ENCODE measurements at places on chromosomes 5 and 9.

DNA sequence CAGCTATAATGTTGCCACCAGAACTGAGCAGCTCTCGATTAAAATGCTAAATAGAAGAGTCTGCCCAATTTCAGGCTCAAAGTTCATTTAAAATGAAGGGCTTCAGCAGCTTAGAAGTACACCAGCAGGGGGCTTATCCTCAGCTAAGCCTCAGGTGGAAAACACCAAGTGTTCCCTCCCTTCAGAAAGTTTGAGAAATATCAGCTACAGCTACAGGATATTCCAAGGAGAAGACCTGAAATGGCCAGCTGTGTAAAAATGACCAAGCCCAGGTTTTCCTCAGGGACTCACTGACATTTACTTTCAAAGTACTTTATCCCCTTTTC, 395.4 kb downstream of the DTWD2 start:
- no peak for DNase-seq

GRCh38 chr9:78613006-78613405, 316.1 kb downstream of the PSAT1 start:
- no peak for DNase-seq

DNA sequence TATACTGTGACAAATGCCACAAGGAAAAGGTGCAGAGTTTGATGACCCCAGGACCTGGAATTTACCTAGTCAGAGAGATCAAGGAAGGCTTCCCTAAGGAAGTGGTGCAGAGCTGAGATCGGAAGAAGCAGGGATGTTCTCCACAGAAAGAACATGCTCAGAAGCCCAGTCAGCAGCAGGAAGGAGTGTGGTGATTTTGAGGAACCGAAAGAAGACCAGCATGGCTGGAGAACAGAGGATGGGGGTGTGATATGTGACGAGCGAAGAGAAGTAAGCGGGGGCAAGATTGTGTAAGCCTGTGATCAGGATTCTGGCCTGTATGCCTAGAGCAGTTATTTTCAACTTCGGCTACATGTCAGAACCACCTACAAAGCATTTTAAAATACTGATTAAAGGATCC, 18.7 kb upstream of the PIK3R1 start:
- peak; percentile 72 for DNase-seq

- DNase-seq, result no peak
These were observed 98.0 kb downstream of the ARL15 start for GRCh38 chr5:54212331-54212730.

- no peak for DNase-seq
These were observed 25.2 kb upstream of the SYNPO start for GRCh38 chr5:150615141-150615699.

- DNase-seq, result no peak
These were observed 16.5 kb downstream of the CSF2 start for GRCh38 chr5:132090107-132090506.

DNA sequence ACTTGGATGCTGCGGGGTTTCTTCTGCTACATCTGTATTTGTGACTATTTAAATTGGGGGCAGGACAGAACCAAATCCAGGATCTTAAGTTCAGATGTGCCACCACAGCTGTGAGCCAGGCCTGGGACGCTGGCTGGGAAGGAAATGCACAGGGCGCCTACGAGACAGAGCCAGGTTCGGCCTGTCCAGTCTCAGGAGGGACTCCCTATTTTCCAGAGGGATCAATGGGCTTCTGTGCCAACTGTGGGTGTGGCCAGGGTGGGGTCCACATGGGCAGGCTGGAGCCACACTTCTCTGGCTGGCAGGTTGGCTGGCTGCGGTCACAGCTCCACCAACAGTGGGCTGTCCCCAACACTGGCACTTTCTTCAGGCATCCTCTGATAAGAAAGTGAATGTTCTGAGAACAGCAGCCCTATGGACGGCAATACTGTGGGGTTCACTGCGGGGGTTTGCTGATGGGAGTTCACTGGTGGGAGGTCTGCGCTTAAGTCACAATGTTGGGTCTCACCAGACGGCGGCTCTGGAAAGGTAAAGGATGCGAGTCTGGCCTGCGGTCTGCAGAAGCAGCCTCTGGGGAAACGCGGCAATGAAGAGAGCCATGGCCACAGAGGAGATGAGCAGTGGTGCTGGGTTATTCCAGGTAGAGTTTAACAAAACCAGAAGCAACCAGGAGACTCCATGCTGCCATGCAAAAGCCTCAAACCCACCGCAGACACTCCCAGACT, 78.1 kb downstream of the DAP start:
- DNase-seq, result no peak

GRCh38 chr9:18238752-18239447, 235.1 kb upstream of the ADAMTSL1 start:
- no peak for DNase-seq

GRCh38 chr9:2466703-2467102, 154.9 kb upstream of the VLDLR start:
- DNase-seq, result no peak

DNA sequence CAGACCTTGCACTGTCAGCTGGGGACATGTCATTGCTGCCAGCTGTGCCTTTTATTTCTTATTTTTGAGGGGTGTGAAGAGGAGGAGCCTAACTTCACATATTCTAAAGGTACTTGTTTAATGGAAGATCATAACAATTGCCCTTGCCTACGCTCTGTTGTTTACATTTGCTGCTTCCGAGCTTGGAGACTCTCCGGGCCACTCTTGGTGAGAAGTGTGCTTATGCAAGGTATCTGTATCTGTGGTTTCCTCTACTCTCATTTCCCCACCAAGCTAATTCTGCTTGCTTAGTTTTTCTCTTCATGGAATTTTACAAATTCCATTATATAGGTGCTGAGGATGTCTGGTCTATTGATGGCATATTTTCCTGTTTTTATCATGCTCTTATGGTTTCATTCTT, 105.3 kb downstream of the RASGRF2 start:
- DNase-seq, result no peak

DNA sequence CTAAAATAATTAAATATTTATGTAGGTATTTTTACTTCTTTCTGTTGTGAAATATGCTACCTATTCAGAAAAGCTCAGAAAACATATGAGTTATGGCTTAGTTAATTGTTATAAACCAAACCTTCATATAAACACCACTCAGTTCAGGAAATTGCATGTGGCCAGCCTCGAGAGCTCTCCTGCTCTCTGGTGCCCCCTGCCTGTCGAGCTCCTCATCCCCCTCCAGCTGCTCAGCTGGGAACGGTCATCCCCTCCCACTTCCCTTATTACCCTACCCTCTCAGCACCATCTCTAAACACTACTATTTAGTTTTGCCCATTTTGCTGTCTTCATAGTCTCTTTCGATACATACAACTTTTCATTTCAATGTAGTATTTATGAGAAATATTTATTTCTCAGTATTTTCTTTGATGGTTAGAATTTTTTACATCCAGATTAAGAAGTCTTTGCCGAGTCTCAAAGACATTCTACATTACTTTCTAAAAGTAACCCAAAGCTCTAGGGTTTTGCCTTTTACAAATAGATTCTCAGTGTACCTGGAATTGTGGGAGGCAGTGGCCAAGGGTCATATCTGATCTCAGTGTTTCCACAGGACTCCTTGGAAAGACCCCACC, 51.2 kb upstream of the SEMA4D start:
- DNase-seq, result peak; percentile 89

DNA sequence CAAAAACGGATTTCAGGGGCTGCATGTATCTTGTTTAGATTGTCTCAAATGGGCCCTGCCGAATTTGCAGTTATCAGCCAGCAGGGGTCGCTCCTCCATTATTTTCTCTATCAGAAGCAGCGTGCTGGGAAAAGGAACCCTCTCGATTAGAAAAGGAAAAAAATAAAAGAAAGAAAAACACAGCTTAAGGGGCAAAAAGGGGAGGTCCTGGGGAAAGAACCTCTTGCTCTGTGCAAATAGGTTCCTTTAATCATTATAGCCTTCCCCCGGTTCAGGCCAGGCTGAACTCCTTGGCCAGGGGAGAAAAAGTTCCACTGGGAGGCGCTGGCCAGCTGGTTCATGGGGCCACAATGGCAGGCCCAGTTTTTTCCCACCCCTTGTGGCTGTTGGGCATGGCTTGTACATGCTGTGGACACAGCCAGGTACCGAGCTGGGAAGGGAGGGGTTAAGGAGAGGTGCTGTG, 25.0 kb upstream of the CAPSL start:
- DNase-seq, result no peak

- no peak for DNase-seq
These were observed 33.9 kb upstream of the AOPEP start for GRCh38 chr9:94692601-94693000.

DNA sequence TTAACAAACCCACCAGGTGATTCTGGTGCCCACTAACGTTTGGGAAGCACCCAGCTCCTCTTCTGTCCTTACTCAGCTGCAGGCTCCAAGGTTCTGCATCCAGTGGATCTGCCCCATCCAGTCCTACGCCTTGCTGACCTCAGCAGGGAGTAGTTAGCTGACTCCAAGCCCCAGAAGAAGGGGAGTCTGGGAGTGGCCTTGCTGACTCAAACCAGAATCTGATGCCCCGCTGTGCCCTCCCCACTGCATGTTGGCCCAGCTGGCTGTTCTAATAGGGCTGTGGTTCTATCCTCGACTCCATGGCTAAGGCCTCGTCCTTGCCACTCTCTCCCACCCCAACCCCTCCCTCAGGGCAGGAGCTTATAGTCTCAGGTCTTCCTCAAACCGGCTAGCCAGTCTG, 136.3 kb downstream of the TTLL11 start:
- DNase-seq, result no peak

- DNase-seq, result no peak
These were observed 349.3 kb upstream of the ACTBL2 start for GRCh38 chr5:57831932-57832331.

DNA sequence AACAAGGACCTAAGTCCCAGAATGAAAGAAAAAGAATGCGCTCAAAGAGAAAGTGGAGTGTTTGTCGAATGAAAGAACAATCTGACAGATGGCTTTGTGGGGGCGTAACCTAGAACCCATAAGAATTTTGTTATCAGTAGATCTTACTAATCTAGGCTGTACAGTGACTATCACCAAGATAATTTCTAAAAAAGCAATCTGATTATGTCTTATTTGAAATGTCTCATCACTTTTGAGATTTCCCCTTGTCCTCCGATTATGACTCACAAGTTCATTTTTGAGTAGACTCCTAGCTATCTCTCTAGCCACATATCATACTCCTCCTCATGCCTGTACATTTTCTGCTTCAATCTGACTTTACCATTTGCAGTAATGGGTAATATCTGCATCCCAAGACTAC, 135.6 kb upstream of the SMARCA2 start:
- peak; percentile 35 for DNase-seq

GRCh38 chr9:77021291-77021894, 1.9 kb downstream of the FOXB2 start:
- no peak for DNase-seq

DNA sequence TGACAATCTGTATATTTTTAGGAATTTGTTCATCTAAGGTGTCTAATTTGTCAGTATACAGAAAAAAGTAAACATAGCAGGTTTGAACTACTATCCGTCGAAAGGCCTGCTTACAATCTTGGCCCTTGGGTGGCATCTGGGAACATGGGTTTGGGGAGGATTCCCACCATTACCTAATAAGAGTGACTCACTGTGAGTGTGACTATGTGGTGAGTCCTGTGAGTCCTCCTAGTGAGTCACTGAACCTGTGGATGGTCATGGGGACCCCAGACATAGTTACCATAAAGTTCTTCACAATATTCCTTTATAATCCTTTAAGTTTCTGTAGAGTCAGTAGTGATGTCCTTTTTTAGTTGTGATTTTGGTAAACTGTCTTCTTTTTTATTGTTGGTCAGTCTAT, 37.0 kb downstream of the RNF130 start:
- DNase-seq, result no peak

DNA sequence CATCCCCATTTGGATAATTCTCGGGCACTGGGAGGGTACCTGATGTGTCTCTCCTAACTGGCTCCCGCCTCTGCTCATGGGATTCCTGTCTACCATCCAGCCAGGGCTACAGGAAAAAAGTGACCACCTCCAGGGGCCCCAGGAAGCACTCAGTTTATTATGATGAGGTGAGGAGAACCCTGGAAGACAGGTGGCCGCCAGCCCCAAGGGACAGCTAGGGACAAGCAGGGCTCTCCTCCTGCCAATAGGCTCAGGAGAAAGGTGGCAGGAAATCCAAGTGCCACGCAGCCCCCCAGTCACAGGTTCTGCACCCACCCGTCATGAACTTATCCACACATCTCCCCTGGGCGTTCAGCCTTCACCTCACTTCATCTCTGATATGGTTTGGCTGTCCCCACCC, 61.5 kb upstream of the ZNF354A start:
- no peak for DNase-seq

DNA sequence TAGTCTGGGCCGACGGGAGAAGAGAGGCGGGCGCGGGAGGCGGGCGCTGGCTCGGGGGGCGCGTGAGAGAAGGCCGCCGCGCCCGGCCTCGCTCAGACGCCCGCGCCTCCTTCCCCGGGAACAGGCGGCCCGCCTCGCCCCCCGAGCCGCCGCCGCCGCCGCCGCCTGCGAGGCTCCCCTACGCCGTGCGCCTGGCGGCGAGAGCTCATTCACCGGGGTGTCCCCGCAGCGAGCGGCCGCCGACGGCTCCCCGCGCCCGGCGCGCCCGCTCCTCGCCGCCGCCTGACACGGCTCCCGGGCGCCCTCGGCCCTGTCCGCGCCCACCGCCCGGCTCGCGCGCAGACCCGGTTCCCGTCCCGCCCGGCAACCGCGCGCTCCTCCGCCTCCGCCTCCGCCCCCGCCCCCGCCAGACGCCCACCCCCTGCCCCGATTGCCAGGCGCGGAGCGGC, at the start of gene GNAQ:
GNAQ (minus strand) TSS at position 368 of the 449 bp plus-strand sequence. CDS start 576 bp downstream, outside the sequence.
- peak; percentile 9 for DNase-seq

- DNase-seq, result no peak
These were observed 51.9 kb downstream of the IPPK start for GRCh38 chr9:92617951-92618510.

GRCh38 chr5:72947498-72947897, 8.3 kb upstream of the FCHO2 start:
- no peak for DNase-seq

- no peak for DNase-seq
These were observed 12.4 kb upstream of the RALGPS1 start for GRCh38 chr9:126902210-126902609.

DNA sequence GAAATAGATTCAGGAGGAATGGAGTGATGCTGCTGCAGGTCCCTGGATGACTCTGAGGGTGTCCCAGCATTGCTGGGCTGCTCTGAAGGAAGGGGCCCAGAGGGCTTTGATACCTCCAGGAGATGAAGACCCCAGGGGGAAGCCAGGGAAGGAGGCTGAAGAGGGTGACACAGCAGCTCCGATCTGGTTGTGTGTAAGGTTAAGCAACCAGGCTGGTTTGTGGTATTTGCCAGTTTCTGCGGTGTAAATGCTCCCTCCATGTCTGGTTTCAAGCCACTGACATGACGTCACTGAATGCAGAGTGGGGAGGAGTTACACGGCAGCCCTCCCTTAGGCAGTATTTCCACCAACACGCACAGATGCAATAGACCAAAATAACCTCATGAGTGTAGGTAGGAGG, 40.0 kb upstream of the ORM1 start:
- no peak for DNase-seq

DNA sequence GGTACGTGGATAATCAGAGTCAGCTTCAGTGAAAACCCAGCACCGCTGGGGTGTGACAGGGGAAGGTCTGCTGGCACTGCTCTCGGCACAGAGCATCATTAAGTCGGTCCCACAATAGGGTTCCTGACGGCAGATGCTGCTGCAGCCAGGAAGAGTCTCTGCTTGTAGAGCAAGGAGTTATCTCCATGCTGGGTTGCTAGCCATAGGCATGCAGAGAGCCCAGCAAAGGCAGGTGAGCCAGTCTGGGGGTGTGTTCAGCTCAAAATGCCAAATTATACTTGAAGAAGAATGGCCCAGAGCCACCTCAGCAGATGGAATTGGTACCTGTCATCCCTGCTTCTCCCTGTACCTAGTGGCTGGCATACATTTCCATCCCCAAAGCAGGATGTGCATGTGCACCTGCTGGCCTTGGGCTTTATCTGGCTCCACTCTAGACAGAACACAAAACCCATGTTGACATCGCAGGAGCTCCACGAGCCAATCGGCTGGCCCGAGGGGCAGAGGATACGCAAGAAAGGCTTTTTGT, 100.8 kb downstream of the WDR41 start:
- no peak for DNase-seq

Data from GM10248 (cell line).